NCI-H1930 (cell line): ENCODE measurements at places on chromosomes 1 and 21.

DNA sequence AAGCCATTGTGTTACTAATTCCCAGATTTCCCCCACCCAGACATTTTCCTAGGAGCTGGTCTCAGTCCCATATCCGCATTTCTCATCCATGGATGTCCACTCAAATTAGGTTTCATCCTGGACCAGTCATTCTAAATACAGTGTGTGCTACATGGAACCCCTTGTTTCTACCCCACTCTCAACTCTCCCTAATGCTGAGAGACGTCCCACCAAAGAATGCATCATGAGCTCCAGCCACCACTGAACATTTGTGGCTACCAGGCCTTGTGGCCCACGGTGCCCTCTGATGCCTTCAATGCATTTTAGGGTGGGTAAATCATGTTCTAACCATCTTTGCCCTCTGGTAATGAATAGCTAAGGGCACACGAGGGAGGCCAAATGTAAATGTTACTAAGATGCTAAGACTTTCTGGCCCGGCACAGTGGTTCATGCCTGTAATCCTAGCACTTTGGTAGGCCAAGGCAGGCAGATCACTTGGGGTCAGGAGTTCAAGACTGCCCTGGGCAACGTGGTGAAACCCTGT is 13.3 kb upstream of the RAB42 start:
- no peak for DNase-seq

DNA sequence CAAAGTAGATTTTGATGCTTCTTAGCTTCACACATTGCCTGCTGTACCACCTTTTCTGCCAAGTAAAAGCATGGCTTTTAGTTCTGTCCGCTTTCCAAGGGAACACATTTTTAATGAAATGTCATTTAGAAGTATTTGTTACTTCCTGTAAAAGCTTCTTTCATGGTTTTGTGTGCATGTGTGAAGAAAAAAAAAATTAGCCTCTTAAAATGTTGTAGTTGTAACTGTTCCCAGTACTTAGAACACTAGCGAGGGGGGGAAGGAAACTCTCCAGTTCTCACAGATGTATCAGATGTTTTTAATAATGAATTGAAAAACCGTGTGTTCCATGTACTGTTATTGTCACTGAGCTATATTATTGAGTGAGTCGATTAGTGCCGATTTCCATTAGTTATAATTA is 568.3 kb upstream of the ADGRL2 start:
- DNase-seq: no peak

DNA sequence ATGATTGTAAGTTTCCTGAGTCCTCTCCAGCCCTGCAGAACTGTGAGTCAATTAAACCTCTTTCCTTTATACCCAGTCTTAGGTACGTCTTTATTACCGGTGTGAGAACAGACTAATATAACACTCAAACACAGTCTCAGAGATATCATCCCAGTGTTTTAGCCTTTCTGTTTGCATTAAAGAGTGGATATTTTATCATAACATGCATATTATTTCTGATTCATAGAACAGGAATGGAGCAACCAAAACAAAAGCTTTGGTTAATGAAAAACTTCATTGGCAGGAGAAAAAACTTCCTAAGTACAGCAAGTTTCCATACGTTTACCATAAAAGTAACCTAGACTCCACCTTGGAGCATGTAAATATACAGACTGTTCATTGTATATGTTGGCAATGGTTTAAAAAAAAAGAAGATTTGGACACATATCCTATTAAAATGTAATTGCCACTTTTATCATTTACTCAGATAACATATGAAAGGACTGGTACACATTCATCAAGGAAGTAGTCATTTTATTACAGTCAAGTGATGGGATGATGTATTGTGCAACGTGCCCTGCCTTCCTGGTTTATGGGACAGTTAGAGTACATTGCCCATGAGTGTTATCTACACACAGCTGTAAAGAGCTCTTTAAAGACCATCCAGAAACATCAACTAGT is 144.8 kb downstream of the ETS2 start:
- DNase-seq: no peak

- DNase-seq: no peak
Observed at GRCh38 chr1:101100674-101101073, 75.1 kb upstream of the DPH5 start.

GRCh38 chr1:188127507-188127906 is 1298.8 kb downstream of the PLA2G4A start:
- no peak for DNase-seq

- no peak for DNase-seq
Observed at GRCh38 chr1:112460615-112461014, 48.1 kb upstream of the WNT2B start.

GRCh38 chr1:156464335-156464734 is 36.2 kb downstream of the MEF2D start:
- DNase-seq: no peak

GRCh38 chr1:43994071-43994470 is 2.7 kb downstream of the CCDC24 start:
- no peak for DNase-seq

DNA sequence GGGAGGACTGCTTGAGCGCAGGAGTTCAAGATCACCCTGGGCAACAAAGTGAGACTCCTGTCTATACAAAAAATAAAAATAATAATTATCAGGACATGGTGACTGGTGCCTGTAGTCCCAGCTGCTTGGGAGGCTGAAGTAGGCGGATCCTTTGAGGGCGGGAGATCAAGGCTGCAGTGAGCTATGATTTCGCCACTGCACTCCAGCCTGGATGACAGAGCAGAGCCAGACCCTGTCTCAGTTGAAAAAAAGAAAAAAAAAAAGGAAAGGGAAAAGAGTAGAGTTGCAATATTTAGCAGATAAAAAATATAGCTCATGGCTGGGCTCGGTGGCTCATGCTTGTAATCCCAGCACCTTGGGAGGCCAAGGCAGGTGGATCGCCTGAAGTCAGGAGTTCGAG is 3.3 kb upstream of the S1PR1 start:
- no peak for DNase-seq

DNA sequence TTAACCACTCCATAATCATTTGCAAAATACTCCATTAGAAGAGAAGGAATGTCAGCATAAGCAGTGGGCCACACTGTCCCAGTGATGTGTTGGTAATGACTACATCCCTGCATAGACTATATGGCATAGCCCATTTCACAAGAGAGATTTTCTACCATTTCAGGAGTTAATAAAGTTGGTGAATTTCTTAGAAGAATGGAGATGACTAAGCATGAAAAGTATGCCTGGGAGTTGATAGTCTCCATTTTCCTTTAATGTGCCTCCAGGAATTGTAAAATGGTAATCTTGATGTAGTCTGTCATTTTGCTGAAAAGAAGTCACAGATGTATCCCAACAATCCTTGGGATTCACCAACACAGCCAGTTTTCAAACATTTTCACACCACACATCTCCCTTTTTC is 608.8 kb upstream of the CHRM3 start:
- DNase-seq: no peak

DNA sequence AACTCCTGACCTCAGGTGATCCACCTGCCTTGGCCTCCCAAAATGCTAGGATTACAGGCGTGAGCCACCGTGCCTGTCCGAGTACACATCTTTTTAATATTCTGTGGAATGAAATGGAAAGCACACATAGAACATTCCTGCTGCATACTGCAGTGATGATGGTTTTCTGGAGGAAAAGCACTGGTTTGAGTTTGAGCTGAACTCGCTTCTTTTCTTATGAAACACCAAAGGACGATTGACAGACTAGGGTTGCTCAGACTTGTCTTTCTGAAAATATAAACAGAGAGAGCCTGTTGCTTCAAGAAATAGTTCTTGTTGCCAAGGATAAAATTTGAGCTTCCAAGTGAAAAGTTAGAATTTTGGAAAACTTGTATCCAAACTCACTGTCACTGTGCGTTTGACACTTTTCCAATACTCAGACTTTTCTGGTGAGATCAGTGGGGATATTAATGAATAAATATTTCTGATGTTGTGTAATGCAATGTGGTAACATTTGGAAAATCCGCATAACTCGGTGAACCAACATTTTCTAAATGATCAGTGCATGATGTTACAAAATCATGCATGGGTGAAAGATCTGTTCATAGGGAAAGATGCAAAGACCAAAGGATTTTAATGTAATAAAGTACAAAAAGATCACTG is 15.0 kb upstream of the ERMAP start:
- no peak for DNase-seq

GRCh38 chr1:65904681-65905083 is 112.0 kb downstream of the PDE4B start:
- DNase-seq: no peak

GRCh38 chr1:107474877-107475612 is 334.2 kb downstream of the NTNG1 start:
- DNase-seq: no peak
